GM12865 (cell line): ENCODE measurements at places on chromosomes 5 and 9.

DNA sequence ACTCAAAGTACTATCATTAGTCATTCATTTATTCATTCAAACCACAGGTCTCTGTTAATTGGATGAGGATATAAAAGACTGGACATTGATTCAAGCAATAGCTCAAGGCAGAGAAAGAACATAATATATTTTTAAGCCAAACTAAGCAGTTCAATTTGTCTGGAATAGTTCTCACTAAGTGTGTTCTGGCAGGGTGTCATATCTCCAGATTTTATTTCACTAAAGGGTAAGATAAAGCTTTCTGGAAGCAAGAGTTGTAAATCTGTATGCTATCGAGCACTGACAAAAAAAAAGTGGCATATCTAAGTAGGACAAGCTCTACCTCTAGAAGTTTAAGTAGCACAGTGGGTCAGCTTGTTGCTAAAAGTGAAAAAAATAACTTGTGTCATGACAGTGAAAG, 375.6 kb downstream of the TUSC1 start:
- no peak for DNase-seq

DNA sequence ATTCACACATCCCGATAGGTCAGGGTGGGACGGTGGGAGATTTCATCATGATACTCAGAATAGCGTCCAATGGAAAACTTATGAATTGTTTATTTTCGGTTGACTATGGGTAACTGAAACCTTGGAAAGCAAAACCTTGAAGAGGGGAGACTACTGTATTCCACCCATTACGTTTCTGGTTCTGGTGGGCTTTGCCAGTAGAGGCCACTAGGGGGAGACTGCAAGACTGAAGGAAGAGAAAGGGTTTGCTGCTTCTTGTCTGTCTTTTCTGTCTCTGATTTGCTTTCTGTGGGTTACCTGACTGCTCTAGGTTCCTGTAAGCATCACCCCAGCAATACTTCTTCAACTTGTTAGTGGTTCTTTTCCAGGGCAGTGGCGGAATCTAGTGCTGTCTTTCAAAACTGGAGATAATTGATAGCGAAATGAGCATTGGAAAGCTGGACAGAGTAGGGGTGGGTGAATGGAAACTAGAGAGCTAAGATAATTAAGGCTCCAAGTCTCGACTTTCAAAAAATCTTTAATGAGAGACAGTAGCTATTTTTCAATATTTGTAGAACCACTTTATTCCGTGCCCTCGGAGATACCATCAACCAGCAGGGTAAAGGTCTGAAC, 27.0 kb downstream of the GRIN3A start:
- peak; percentile 44 for DNase-seq

DNA sequence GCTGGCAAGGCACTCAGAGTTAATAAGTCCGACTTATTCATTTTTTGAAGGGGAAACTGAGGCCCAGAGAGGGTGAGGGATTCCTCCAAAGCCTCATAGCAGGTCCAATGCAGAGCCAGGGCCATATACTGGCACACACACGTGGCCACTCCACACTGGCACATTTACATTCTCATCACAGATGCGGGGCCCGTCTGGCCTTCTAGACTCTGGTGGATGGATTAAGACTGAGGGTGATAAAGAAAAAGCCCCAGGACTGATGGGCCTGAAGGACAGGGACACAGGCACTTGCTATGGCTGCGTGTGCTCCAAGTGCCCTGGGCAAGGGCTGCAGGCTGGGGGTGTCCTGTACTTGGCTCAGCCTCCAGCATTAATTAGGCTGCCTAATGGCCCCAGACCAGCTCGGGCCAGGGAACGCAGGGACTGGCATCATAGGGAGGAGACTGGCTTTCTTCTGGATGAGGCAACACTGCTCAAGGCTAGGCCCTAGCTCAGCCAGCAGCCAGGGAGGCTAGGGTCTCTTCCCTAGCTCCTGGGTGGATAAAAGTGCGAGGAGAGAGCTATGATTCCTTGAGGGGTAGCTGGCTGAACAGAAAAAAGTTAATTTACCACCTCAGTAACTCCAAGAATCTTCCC, 28.5 kb upstream of the CSF1R start:
- no peak for DNase-seq

GRCh38 chr5:100722657-100723056, 180.4 kb downstream of the ST8SIA4 start:
- DNase-seq = no peak

DNA sequence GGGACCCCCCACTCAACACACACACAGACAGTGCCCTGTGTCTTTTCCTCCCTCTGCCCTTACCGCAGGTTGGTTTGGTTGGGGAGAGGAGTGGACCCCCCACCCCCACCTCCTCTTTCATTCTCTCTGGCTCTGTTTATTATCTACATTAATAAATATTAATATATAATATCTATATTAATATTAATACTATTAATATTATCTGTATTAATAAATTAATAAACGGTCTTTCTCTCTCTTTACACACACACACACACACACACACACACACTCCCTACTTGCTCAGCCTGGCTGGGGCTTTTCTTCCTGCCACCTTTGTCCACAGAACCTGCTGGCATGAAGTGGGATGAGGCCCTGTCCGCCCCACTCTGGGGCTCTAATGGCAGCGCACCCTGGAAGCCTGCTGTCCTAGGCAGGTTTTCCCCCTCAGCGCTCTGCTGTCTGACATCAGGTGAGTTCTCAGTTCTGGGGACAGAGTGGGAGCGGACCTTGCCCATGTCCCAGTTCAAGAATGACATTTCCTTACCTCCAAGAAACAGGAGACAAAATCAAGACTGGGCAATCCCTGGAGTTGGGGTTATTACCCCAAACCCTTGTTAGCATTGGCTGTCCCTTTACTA, 10.5 kb upstream of the SMIM32 start:
- DNase-seq = no peak

DNA sequence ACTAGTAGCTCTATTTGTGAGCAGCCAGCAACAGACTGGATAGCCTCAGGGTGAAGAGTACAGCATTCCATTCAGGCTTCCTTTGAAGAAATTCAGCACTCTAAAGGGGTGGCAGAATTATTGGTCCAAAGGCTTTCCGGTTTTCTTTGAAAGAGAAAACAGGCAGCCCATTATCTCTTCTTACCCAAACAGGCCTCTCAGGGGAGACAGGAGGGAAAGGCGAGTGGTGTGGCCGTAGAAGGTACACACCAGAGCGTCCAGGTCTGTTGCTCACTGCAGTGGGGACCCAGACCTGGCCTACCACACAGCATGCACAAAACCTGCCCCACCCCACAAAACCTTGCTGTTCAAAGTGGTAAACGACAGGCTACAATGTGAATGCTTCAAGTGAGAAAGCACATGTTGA, 83.3 kb downstream of the ZNF608 start:
- DNase-seq = no peak

DNA sequence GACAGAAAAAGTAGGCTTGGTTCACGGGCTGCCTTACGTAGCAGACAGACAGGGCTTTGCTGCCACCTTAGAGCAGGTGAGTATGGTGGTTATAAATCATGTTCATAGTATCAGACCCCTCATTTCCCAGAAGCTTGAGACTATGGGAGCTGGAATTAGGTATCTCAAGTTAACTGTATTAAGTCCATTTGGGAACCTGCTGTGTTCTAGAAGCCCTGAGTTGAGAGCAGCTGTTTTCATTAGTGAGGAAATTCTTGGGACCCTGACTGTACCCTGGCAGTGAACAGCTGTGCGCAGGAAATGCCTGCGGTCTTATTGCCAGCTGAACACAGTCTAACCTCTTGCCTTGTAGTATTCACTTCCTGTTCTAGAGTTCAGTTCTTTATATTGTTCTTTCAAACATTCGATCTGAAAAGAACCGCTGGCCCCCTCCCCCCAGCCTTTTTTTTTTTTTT, 29.8 kb downstream of the UGCG start:
- DNase-seq = peak; percentile 89

DNA sequence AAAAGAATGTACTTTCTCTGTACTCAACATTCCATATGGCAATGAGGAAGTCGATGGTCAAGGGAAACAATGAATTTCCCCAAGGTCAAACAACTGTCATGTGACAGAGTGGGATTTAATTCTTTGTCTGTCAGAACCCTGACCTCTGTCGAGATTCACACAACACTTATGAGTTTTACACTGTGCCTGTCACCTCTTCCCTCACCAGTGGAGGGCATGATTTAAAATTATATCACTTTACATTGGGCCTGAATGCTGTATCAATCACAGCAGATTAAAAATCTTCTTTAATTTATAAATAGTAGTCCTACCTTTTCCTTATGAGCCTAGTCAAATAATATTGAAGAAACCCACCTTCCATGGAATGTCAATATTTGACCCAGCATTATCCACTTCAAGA, 276.7 kb downstream of the CDH10 start:
- DNase-seq = no peak

DNA sequence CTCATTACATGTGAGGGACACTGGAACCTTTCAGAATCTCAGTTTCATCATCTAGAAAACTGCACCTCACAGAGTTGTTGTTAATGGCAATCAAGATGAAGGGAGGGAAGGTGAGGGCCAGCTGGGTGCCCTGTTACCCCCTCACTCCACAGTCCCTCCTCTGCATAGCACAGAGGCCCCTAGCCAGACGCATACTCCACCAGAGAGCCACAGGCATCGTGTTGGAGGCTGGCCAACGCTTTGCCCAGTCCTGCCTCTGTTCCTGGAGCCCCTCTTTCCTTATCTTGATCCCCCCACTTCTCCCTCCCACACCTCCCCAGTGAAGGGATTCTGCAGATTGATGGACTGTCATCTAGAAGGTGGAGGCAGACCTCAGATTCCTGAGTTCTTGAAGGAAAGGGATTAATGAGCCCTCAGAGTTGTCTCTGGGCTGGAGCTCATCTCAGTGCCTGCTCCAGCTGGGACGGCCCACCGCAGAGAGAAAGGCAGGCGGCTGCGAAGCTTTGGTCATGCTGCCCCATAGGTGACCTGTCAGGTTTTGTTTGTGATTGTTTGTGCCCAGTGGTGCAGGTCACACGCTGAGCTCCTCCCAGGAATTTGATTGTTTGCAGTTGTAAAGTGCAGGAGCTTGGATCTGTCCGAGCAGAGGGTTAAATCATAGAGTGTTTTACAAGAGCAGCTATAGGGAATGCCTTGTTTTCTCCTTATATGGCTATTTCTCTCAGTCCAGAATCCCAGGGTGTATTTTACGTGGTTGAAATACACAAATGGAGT, 487.3 kb downstream of the CCDC171 start:
- DNase-seq = no peak

DNA sequence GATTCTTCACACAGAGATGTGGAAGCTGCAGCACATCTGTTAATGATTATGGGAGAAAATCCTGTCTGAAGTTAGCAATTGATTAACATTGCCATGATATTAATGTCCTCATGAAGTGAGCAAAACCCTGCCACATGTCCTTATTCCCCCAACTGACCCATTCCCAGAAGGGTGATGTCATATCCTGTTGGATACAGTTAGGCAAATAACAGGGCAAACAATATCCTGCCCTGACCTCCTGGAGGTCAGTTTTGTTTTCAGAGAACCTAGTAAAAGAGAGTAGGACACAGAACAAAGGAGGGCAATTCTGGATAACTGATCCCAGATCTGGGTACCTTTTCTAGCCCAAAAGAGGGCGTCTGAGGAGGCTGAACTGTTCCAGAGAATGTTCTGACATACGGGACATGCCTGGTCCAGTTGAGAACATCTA, 11.0 kb downstream of the ABLIM3 start:
- DNase-seq = no peak

- DNase-seq = peak; percentile 19
Observed at GRCh38 chr5:111755942-111756381, 1.0 kb downstream of the NREP start.

- DNase-seq = no peak
Observed at GRCh38 chr9:124045076-124045829, 33.7 kb downstream of the LHX2 start.

GRCh38 chr9:90841615-90842014, 40.0 kb downstream of the SYK start:
- DNase-seq = no peak

GRCh38 chr9:37342895-37343294, 79.6 kb upstream of the GRHPR start:
- DNase-seq = peak; percentile 44

DNA sequence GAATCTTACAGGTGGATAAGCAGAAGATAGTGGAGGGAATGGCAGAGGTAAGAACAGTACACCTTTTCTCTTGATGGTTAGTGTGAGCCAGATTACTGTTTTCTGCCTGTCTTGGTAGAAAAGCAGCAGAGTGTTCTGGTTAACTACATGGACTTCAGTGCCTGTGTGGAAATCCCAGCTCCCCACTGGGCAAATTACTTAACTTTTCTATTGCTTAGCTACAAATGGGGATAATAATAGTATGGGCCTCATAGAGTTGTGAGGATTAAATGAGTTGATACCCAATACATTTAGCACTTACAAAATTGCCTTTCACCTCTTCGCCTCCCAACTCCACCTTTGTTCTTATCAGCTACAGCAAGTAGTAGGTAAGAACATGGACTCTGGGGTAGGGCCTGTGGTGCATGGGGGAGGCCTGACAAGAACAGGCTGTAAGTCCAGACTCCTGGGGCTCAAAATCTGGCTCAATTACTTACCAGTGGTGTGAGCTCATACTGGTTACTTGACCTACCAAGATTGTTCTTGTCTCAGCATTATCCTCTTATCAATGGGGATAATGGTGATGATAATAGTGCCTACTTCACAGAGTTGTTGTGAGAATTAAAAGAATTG, 125.1 kb downstream of the LIFR start:
- DNase-seq = no peak

- DNase-seq = no peak
Observed at GRCh38 chr5:137501846-137502406, 2.8 kb upstream of the SPOCK1 start.

GRCh38 chr5:181037365-181037861, 2.7 kb upstream of the BTNL9 start:
- peak; percentile 34 for DNase-seq

- no peak for DNase-seq
Observed at GRCh38 chr9:98960409-98960808, 16.7 kb downstream of the COL15A1 start.

GRCh38 chr5:149775785-149776184, 45.7 kb downstream of the PPARGC1B start:
- DNase-seq = peak; percentile 54

DNA sequence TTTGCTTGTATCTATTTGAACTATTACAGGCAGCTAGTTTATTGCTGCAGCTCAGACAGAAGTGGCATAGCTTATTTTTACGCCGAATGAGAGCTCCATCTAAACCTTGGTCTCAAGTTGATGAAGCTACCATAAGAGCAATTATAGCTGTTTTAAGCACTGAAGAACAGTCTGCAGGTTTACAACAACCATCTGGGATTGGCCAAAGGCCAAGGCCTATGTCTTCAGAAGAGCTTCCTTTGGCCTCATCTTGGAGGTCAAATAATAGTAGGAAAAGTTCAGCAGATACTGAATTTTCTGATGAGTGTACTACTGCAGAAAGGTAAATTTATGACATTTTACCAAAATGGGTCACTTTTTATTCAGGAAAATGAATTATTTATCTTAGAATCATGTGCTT, 67.9 kb downstream of the YTHDC2 start:
- DNase-seq = no peak
